ENCODE measurements at places on chromosomes 3 and 15.

DNA sequence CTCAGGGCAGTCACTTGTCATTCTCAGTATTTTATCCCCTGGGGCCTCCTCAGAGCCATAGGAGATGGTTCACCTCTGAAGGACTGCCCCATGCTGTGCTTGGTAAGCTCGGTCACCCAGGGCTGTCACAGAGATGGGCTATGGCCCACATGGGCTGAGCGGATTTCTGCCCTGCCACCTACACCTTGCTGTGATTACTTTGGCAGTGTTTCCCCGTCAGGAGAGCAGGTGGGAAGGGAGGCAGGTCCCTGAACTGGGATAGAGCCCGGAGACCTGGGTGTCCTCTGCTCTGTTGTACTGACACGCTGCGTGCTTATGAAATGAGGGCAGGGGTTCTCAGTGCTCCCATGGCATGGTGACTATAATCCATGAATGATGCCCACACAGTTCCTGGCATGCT lies 48.9 kb downstream of the APBA2 start:
- no peak for DNase-seq

DNA sequence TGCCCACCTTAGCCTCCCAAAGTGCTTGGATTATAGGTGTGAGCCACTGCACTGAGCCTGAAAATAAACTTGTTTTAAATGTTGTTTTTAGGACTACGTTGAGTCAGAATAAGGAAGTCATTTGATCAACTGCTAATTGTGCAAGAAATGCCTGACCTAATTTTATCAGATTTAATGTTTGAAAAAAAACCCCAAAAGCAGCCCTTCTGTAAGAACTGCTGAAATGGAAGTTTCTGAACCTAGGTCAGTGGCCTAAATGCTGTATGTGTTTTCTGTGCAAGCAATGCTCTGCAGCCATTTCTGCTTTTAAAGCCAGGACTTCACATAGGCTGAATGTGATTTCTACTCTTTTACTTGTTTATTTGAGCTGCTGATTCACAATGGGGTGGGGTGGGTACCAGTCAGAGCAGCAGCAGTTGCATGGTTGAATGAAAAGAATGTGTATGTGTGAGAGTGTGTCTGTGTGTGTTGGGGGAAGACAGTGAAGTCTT lies 6.6 kb downstream of the GPX1 start:
- no peak for DNase-seq

DNA sequence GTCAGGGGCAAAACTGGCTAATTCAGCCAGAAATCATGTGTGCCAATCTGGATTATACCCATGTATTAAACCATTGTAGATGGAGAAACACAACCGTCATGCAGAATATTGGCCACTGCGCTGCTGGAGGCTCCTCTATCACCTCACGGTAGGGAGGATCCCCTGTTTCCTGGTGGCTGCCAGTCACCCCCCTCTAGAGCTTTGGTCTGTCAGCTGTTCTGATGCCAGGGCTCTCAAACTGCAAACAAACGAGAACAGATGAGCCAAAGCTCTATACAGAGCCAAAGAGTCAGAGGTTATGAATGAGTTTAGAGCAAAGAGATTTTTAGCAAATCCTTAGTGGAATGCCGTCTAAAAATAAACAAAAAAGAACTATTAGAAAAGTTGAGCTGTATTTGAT lies 62.5 kb downstream of the IL20RB start:
- no peak for DNase-seq

DNA sequence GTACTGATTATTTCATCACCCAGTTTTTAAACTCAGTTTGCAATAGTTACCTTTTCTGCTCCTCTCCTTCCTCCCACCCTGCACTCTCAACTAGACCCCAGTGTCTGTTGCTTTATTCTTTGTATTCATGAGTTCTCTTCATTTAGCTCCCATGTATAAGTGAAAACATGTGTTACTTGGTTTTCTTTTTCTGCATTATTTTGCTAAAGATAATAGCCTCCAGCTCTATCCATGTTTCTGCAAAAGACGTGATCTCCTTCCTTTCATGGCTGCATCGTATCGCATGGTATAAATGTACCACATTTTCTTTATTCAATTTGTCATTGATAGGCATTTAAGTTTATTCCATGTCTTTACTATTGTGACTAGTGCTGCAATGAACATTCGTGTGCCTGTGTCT lies 79.0 kb downstream of the NAALADL2 start:
- DNase-seq: no peak

DNA sequence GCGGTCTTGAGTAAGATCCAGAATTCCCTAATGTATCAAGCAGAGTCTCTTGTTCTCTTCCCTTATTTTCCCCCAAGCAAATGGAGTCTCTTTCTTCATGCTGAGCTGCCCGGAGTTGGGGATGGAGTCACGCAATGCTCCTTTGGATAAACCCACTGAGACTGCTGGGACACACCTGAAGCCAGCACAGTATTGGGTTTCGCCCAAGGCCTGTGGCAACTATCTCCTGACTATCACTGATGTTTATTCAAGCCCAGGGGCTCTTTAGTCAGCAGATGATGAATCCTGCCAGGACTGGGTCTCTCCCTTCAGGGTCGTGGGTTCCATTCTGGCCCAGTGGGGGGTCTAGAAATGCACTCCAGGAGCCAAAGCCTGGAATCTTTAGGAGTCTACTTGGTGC lies 11.3 kb downstream of the USF3 start:
- DNase-seq: no peak

- DNase-seq: peak; percentile 87
Observed at GRCh38 chr15:31365655-31366127, 39.1 kb downstream of the KLF13 start.

DNA sequence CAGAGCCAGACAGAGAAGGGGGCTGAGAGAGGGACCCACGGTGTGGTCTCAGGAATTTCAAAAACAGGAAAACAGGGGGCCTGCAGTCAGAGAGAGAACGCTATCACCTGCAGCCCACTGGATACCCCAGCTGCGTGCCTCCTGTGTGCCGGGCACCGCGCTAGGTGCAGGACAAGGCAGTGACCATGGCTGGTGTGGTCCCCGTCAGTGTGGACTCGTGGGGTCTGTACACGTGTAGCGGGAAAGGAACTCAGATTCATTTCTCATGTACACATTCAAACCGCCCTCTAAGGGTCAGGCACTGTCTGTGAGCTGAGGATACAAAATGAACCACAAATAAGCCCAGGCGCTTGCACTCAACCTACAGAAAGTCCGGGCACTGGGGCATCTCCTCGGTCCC lies 20.9 kb downstream of the SSUH2 start:
- no peak for DNase-seq

DNA sequence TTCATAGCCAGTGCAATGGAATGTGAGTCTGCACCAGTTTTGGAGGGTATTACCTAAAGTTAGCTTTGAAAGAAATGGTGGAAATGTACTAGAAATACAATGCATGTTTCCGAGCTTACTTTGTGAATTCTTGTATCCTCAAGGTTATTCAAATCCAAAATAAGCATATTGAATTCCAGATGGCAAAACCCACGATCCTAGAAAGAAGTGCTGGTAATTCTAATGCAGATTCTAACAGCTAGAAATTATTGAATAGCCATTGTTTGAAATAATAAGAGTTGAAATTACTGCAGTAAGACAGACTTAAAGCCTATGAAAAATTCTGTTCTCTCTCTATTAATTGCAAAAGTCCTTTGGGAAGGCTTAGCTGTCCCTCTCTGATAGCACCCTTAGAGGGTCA lies 258.4 kb downstream of the CHL1 start:
- no peak for DNase-seq

DNA sequence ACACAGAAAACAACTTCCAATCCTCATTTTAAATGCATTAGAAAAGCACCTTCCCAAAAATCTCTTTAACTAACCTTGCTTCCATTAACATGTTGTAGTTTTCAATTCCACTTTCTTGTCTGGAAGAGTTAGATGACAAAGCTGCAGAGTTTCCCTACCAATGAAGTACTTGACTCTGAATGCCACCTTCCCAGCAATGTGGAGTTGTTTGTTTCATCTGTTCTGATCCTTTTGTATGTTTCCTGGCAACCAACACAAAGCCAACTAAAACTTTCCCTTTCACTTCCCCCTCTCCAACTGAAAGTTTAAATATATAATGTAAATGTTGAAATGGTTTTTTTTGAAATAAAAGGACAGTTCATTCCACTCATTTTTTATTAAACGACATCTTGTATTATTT lies at the start of gene WDR49:
Gene WDR49 (minus strand): TSS at position 183 of the 400 bp plus-strand sequence. CDS start 517 bp downstream, outside the sequence.
- DNase-seq: no peak

GRCh38 chr15:49464522-49464921 lies 41.5 kb downstream of the FGF7 start:
- no peak for DNase-seq

DNA sequence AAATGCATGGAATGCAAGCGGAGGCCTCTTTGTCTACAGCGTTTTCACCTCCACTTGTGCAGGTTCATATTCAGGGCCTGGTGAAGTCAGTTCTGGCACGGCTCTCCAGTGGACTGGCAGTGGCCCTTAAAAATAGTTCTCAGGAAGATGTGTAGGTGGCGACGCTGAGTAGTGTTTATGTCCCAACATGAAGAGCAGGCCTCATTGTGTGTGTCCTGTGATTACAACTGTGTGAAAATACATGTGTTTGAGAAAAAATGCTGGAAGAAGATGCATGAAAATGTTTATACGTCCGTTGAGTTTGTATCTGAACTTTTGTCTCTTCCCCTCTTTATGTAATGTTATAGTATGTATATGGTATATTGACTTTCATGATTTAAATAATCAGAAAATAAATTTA lies 7.2 kb downstream of the LIPC start:
- no peak for DNase-seq

- no peak for DNase-seq
Observed at GRCh38 chr3:62493109-62493801, 119.9 kb upstream of the FEZF2 start.

GRCh38 chr3:13106308-13107001 lies 33.2 kb upstream of the IQSEC1 start:
- DNase-seq: no peak

DNA sequence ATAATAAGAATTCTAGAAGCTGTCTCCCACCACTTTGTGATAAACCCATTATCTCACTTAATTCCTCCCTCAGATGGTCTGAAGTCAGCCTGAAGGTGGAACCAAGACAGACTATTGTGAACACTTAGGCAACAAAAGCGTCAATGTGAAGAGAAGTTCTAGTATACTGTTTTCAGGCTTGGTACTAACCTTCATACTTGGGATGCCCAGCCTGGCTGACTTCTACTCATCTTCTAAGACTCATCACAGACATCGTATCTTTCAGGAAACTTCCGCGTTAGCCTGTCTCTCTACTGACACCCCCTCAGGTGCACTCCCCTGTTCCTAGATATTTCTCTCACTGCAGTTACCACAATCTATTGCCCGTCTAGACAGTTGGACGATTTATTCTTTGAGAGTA lies 201.2 kb downstream of the SATB1 start:
- no peak for DNase-seq

GRCh38 chr15:52124270-52124880 lies 11.8 kb upstream of the BCL2L10 start:
- DNase-seq: no peak

- no peak for DNase-seq
Observed at GRCh38 chr15:45391746-45392583, 13.6 kb upstream of the GATM start.

Measured in putamen (tissue), 1 donor.